ENCODE measurements at places on chromosomes 5 and 9. TPM values are rescaled to one million over a fixed set of nuclear protein-coding genes. Genes with fewer than 3 reads are reported as not detected.

GRIN1 gene
- total RNA-seq: 0.41 TPM

OBP2A gene
- not detected for total RNA-seq

CD274 gene
- total RNA-seq: 1.4 TPM

IFNA21 gene
- not detected for total RNA-seq

RORB gene
- total RNA-seq: 0.82 TPM

GRCh38 chr5:132822650-132823480 lies 7.6 kb downstream of the SHROOM1 start:
- no peaks in the 10 kb centered on the region for H3K36me3 ChIP-seq
- peaks cover 22% of the 10 kb centered on the region for H3K27me3 ChIP-seq
- DNase-seq: no peak
- no peak overlapping the region for H3K27ac ChIP-seq
- peak overlapping the region; percentile 41 for H3K4me3 ChIP-seq

DNA sequence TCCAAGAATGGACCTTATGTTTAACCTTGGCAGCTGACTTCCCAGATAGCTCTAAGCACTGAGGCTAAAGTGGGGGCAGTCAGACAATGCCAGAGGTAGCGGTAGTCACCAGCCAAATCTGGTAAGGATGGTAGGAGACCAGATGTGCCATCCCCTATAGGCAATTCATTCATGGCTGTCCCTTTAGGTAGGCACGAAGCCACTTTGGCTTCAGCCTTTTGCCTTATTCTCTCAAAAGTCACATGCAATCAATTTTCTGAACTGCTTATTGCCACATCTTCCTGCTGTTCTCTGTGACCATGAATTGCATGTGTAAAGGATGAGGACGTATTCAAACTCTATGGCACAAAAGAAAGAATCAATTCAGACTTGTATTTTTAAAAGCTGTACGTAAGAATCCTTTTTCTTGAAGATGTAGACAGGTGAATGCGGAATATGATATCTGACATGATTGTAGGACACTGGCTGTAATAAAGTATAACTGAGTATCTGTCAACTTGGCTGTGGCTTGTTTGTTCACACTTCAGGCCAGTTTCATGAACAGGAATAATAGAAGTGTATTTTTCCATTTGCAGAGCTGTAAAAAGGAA lies 611.7 kb downstream of the NR2F1-AS1 start:
- no peaks in the 10 kb centered on the region for H3K27me3 ChIP-seq
- H3K27ac ChIP-seq: no peak overlapping the region
- no peak overlapping the region for H3K4me3 ChIP-seq
- H3K4me1 ChIP-seq: no peaks in the 10 kb centered on the region

GPR151 gene
- not detected for total RNA-seq

GRCh38 chr9:33025572-33026342 lies 684 bp downstream of the DNAJA1 start:
- peak; percentile 78 for DNase-seq
- peak overlapping the region; percentile 99 for H3K27ac ChIP-seq
- H3K27me3 ChIP-seq: no peaks in the 10 kb centered on the region

DNA sequence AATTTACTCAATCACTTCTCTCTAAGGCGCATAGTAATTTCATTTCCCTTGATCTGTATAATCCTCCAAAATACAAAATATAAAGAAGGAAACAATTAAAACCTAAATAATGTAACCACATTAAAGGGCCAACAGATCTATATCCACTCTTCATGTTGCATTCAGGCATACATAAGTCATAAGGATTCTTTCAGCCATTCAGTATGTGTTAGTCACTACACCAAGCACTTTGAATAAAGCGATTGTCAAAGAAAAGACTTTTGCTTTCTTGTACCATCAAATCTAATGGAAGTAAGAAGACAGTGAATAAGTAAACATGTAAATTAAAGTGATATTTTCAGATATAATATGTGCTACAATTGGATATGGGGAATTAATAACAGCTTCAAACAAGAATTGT lies 569.2 kb upstream of the PTPRD start:
- no peak overlapping the region for H3K4me3 ChIP-seq
- no peak for DNase-seq
- no peaks in the 10 kb centered on the region for H3K27me3 ChIP-seq
- no peaks in the 10 kb centered on the region for H3K4me1 ChIP-seq
- no peak overlapping the region for H3K27ac ChIP-seq

DNA sequence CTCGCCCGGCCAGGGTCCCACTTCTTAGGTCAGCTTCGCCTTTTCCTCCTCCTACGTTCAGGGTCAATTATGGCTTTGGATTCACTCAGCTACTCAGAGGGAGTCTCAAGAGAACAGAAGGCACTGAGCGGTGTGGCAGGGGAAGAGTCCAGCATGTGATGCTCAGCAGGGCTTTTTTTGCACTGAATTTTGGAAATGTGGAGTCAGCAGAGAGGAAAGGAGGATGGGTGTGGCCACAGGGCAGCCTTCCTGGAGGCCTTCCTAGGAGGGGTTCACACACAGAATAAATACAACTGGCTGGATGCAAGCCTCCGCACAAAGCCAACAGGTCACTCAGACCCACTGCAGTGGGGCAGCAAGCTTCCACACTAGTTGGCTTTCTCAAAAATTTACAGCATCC lies 4.8 kb downstream of the NAIF1 start:
- peaks cover 20% of the 10 kb centered on the region for H3K4me1 ChIP-seq
- no peak for DNase-seq
- H3K4me3 ChIP-seq: no peak overlapping the region
- peaks cover 24% of the 10 kb centered on the region for H3K36me3 ChIP-seq

GABBR2 gene
- not detected for total RNA-seq

ERAP2 gene
- 7.7 TPM for total RNA-seq

DNA sequence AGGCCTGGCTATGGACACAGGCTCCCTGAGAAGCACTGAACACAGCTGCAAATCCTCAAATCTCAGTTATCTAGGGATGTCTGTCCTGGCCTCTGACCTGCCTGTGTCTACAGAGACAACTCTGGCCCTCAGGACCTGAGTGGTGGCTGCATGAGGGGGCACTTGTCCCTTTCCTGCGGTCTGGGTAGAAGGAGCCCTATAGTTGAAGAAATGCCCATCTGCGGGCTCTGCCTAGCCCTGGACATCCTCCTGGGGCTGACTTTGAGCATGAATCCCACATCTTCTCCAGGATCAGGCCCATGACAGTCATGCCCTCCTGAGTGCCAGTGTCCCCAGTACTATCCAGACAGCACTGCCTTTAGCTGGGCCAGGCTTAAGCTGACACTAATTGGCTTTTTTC lies 10.0 kb downstream of the DNAJB5 start:
- DNase-seq: no peak
- no peaks in the 10 kb centered on the region for H3K4me1 ChIP-seq
- no peak overlapping the region for H3K4me3 ChIP-seq

KCNT1 gene
- 0.36 TPM for total RNA-seq

DNA sequence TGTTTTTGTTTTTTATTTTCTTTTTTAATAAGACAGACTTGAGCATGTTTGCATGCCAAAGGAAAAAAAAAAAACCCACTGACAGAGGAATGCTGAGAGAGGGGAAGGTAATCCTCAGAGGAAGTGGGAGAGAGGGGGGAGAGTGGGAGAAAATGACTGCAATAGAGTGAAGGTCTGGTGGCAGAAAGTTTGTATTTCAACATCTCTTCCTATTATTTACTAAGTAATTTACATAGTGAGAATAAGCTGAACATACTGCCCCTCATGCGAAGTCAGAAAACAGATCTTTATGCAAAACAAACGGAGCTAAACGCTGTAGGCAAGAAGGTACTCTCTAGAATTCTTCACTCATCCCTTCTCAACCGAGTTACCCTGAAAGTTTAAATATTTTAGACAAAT lies 45.0 kb downstream of the ELL2 start:
- H3K4me1 ChIP-seq: no peaks in the 10 kb centered on the region
- H3K36me3 ChIP-seq: no peaks in the 10 kb centered on the region
- no peak for DNase-seq
- H3K27ac ChIP-seq: no peak overlapping the region

GRCh38 chr9:3478549-3478953 lies 47.2 kb downstream of the RFX3 start:
- no peak for DNase-seq
- H3K27me3 ChIP-seq: no peaks in the 10 kb centered on the region
- H3K27ac ChIP-seq: no peak overlapping the region
- no peak overlapping the region for H3K4me3 ChIP-seq
- no peaks in the 10 kb centered on the region for H3K36me3 ChIP-seq

- peak; percentile 48 for DNase-seq
- H3K27me3 ChIP-seq: no peaks in the 10 kb centered on the region
- H3K36me3 ChIP-seq: no peaks in the 10 kb centered on the region
These were observed 218.4 kb downstream of the CACNA1B start for GRCh38 chr9:138095813-138096518.

GRCh38 chr5:168612996-168613395 lies 33.8 kb upstream of the PANK3 start:
- no peak overlapping the region for H3K4me3 ChIP-seq
- H3K36me3 ChIP-seq: no peaks in the 10 kb centered on the region
- H3K4me1 ChIP-seq: no peaks in the 10 kb centered on the region
- no peak overlapping the region for H3K27ac ChIP-seq

GRCh38 chr5:6480133-6481051 lies 31.7 kb downstream of the UBE2QL1 start:
- H3K36me3 ChIP-seq: no peaks in the 10 kb centered on the region
- no peak overlapping the region for H3K27ac ChIP-seq
- no peak for DNase-seq
- H3K4me1 ChIP-seq: no peaks in the 10 kb centered on the region
- H3K27me3 ChIP-seq: no peaks in the 10 kb centered on the region
- H3K4me3 ChIP-seq: no peak overlapping the region

DNA sequence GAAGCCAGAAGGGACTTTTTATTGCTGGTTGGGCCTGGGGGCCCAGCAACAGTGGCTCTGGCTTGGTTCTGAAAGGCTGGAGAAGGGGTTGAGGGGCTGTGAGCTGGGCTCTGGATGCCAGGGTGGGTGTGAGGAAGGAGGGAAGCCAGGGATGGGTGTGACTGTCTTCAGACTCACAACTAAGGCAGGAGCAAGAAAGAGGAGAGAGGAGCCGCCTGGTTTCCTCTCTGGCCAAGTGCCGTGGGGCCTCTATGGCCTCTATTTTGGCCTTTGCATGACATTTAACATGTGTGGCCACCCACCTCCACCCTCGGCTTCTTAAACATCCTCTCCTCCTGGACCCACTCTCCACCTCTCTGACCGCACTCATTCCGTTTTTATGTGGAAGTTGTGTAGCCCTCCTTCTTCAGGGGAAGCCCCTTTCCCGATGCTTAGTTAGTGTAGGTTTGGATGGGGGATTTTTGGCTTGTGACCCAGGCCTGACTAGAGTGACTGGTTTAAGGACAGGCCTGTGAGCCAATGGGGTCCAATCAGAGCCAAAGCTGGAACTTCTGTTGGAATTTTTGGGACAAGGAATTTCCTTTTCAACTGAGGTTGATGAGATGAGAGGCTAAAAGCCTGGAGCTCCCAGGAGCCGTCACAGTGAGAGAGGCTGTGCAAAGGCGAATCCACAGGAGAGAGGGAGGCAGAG lies 517.8 kb downstream of the CCDC171 start:
- H3K4me1 ChIP-seq: no peaks in the 10 kb centered on the region
- no peak overlapping the region for H3K4me3 ChIP-seq
- H3K27me3 ChIP-seq: no peaks in the 10 kb centered on the region
- no peak for DNase-seq

CDKN2A gene
- total RNA-seq: 1.4 TPM

GRCh38 chr5:2633992-2634391 lies 117.5 kb downstream of the IRX2 start:
- H3K36me3 ChIP-seq: no peaks in the 10 kb centered on the region
- no peak overlapping the region for H3K4me3 ChIP-seq
- H3K4me1 ChIP-seq: no peaks in the 10 kb centered on the region
- no peak overlapping the region for H3K27ac ChIP-seq
- DNase-seq: no peak
- H3K27me3 ChIP-seq: no peaks in the 10 kb centered on the region

GRCh38 chr5:129367883-129368282 lies 92.2 kb upstream of the ADAMTS19 start:
- no peaks in the 10 kb centered on the region for H3K27me3 ChIP-seq
- H3K36me3 ChIP-seq: no peaks in the 10 kb centered on the region
- H3K27ac ChIP-seq: no peak overlapping the region
- H3K4me3 ChIP-seq: no peak overlapping the region
- no peaks in the 10 kb centered on the region for H3K4me1 ChIP-seq

GRCh38 chr9:136726631-136727191 lies 14.3 kb downstream of the DIPK1B start:
- peaks cover 59% of the 10 kb centered on the region for H3K4me1 ChIP-seq
- peak overlapping the region; percentile 57 for H3K4me3 ChIP-seq
- DNase-seq: no peak
- H3K36me3 ChIP-seq: peaks cover 34% of the 10 kb centered on the region
- no peaks in the 10 kb centered on the region for H3K27me3 ChIP-seq

DNA sequence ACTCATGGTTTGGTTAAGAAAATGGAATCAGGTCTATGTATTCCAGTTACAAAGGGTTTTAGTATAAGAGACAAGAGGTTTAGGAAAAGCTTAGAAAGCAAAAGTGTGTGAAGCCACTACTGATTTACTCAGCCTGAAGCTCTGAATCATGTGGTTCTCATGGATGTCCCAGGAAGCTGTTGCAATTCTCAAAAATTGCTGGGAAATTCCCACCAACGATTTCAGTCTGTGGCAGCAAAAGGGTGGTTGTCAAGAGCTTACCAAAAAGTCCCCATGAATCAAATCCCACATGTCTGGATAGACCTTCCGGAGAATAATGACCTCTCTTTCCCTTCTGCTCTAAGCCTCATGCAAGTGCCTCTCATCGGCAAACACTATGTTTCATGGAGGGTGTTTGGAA lies 929.9 kb downstream of the TLE4 start:
- H3K27ac ChIP-seq: no peak overlapping the region
- H3K4me1 ChIP-seq: no peaks in the 10 kb centered on the region
- no peak overlapping the region for H3K4me3 ChIP-seq
- no peaks in the 10 kb centered on the region for H3K36me3 ChIP-seq

- peaks cover 32% of the 10 kb centered on the region for H3K4me1 ChIP-seq
- H3K4me3 ChIP-seq: no peak overlapping the region
- H3K36me3 ChIP-seq: no peaks in the 10 kb centered on the region
These were observed 452.0 kb upstream of the ZNF608 start for GRCh38 chr5:125198270-125198974.

OTP gene
- total RNA-seq: not detected
